ENCODE measurements at places on chromosomes 3 and 15.
A peak's percentile ranks its signal among the peaks of the same experiment; 100 is the strongest.

DNA sequence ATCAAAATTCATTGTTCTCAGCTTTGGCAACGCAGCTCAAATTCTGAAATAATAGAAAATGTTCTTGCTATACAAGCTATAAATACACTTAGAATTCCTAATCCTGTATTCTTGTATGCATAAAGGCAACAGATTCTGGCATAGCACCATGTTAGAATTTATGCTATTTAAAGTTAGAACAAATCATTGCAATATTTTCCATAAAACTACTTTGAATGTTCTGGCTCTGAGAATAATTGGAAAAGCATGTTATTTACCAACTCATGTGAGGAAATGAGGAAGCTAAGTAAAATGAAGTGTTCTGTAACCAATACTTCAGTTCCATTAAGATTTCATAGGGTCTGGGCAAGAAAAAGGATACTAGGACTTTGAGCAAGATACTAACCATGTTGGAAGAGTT lies 888.9 kb downstream of the SQOR start:
- no peak for DNase-seq

- DNase-seq, result no peak
Measured at GRCh38 chr3:194298331-194299227, 52.5 kb downstream of the CPN2 start.

GRCh38 chr15:27867861-27868260 lies 231.3 kb downstream of the OCA2 start:
- DNase-seq, result no peak

DNA sequence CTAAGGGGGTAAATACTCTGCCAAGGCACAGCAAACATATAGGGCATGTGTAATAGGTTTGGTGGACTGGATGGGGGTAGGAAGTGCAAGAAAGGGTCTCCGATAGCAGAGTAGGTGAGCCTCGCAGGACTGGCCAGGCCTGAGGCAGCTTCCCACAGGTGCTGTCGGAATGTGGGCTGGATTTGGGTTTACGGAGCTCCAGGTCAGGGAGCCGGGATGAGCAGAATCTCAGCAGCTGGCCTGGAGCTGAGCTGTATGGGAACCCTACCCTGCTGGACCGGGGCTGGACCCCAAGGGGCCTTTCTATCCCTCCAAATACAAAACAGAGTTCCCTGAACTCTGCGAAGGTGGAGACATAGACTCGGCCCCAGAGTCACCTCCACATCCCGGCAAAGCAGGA lies 15.0 kb downstream of the KLF15 start:
- no peak for DNase-seq

DNA sequence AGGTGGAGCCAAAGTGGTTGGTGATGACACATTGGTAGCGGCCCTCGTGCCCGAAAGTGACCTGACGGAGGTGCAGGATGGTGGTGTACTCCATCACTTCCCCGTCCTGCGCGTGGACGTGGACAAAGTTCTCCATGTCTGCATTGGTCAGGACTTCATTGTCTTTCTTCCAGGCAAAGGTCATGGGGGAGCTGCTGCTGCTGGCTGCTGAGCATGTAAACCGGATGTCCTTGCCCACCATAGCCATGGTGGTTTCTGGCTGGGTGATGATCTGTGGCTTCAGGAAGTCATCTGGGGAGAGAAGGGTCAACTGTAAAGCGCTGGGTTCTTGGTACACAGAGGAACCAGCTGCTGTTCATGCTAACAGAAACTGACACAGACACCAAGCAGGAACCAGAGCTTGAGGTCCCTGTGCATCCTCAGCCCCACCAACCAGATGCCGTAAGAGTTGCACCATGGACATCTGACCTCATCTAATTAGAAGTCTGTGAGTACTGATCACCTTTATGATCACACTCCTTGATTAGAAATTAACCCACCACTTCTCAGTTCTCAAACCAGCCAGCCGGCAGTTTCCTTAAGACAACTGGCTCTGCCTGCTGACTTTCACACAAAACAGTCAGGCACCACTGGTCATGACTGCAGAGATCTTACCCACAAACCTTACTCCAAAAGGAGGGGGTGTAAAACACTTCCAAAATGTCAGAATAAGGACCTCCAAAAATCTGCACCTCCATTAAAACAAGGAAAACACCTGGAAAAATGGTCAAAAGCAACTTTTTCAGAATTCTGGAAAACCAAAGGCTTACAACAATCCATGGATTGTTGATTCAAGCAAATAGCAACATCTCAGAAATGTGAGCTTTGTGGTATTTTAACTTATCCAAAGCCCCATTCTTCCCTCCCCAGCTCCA lies 114.6 kb downstream of the LRIG1 start:
- no peak for DNase-seq

- DNase-seq, result no peak
Measured at GRCh38 chr3:55683666-55684270, 196.7 kb upstream of the WNT5A start.

DNA sequence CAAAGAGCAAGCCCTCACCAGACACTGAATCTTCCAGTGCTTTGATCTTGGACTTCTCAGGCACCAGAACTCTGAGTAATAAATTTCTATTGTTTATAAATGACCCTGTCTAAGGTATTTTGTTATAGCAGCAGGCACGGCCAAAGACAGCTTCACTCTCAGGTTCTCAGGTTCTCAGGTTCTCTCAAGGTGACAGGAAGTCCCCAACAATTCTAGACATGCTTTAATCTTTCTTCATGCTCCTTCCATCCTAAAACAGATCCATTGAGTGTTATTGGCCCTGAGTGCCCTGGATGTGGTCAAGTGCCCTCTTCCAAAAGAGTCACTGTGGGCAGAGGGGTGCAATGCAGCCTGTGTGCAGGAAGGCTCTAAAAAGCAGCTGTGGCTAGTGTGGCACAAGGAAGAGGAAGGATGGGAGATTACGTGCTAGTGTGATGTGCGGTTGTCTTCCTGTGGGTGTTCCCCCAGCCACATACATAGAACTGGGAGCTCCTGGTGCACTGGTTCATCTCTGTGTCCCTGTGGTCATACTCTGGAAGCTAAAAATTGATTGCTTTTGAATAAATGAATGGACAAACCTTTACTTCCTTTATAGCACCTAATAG lies 11.0 kb upstream of the RAB7A start:
- no peak for DNase-seq

DNA sequence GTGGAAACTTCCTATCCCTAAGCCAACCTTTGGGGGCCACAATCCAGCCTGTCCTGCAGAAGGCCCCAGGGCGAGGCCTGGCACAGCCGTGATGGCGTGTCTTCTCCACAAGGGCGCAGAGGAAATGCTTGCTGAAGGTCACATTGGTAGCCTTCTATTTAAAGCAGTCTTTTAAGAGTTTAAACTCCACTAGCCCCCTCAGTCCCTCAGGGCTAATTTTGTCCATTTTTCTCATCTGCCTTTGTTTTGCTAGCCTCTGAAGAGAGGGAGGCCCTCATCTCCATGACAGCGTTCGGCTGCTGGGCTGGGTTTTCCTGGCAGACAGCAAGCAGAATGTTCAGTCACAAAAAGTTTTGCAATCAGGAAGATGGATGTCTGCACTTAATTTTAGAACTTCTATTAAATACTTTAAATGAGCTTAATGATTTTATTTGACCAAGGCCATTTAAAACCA lies 40.8 kb downstream of the RARB start:
- peak; percentile 74 for DNase-seq

GRCh38 chr15:68676011-68676605 lies 97.3 kb downstream of the CORO2B start:
- no peak for DNase-seq

DNA sequence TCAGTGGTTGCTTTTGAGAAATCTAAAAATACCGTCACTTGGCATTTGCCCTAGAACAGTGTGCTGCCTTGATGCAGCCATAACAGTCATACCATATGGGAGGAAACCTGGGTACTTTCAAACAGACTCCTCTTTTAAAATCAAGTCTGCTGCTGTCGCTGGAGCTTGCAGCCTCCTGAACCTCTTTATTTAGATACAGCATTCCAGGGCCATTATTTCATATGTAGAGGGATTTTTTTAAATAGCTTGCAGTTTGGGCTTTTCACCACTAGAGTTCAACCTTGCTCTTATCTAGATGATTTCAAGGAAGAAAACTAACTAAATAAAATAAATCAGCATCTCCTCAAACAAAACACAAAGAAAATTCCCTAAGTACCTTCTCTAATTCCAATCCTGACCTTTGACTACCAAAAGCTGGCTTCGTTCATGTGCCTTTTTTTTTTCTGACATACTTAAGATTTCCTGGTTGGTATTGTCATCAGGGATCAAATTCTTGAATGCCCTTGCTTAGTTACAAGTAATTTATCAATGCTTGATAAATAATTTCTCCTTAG lies 111.6 kb downstream of the KBTBD8 start:
- peak; percentile 43 for DNase-seq

GRCh38 chr15:56653107-56653506 lies 80.2 kb downstream of the ZNF280D start:
- no peak for DNase-seq

GRCh38 chr3:77055841-77056341 lies 16.0 kb downstream of the ROBO2 start:
- no peak for DNase-seq

DNA sequence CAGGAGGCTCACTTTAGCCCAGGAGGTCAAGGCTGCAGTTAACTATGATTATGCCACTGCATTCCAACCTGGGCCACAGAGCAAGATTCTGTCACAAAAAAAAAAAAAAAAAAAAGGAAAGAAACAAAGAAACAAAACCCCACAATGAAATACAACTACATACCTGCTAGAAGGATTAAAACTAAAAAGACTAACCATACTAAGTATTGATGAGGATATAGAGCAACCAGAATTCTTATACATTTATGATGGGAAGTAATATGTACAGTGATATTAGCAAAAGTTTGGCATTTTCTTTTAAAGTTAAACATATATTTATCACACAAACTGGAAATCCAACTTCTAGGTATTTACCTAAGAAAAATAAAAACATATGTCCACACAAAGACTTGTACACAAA lies 40.2 kb upstream of the FOXB1 start:
- DNase-seq, result no peak

- no peak for DNase-seq
Measured at GRCh38 chr3:149514471-149514870, 40.0 kb downstream of the TM4SF4 start.

DNA sequence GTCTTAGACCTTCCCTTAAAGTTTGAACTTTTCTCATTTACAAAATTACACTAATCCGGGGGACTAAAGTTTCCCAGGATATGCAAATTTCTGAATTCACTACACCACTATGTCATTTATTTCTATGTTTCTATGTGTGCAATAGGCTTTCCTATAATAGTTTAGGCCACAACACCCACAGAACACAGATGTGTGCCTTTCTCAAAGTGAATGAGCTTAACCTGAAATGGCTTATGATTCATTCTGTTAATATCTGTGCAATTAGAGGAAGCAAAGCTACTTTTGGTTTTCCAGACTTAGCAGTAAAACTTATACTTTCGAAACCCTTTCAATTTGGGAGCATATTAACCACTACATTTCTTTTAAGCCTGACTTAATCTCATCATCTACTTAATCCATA lies 748.1 kb downstream of the GBE1 start:
- DNase-seq, result no peak

DNA sequence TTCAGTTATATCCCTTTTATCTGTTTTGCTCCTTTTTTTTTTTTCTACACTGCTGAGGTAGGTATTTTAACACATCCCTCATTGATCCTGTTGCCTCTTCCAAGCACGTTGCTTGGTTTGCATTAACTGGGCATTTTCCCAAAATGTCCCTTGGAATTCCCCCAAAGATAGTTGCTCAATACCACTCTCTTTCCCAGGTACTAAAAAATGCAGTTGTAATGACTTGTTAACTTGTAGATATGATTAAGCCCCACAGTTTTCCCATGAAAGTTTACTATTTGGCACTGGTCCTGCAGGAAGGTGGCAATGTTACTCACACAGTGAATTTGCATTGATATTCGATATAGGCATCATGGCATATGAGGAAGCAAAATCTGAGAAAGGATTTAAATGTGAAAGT lies 67.1 kb downstream of the GRM7 start:
- DNase-seq, result no peak

Data from AG09319 (cell line).